ENCODE measurements at places on chromosomes 1 and 21.

GRCh38 chr1:38558055-38558454, 301.5 kb downstream of the RRAGC start:
- DNase-seq, result no peak

GRCh38 chr1:226915672-226915995, 24.5 kb upstream of the COQ8A start:
- no peak for DNase-seq

DNA sequence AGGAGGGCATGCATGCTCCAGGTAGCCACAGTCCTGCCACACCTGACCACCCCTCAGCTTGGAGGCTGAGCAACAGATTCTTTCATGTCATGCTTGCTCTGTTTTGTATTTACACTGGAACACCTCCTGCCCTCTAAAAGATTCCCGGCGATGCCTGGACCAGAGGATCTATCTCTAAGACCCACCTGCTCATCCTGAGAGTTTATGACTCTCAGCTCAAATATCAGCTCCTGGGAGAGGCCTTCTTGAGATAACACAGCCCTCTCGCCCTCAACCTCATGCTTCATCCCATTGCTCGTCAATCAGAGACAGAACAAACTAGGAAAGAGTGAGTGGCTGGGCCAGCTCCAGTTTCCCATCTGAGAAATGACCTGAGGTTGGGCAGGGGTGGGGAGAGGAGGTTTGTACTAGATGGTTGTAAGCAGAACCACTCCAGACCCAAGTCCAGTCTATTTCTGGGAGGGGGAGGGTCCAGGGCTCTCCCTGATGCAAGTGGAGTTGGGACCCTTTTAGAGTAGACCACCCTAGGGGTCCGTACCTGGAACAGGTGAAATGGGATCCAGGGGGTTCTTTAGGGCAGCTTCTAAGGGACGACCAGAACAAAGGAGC, 524.5 kb downstream of the MATN1 start:
- no peak for DNase-seq

GRCh38 chr21:44494418-44494817, 39.1 kb downstream of the LRRC3 start:
- no peak for DNase-seq

- no peak for DNase-seq
These were observed 7.7 kb upstream of the GJA5 start for GRCh38 chr1:147768101-147768500.

GRCh38 chr21:34158866-34159835, 85.8 kb downstream of the MRPS6 start:
- no peak for DNase-seq

DNA sequence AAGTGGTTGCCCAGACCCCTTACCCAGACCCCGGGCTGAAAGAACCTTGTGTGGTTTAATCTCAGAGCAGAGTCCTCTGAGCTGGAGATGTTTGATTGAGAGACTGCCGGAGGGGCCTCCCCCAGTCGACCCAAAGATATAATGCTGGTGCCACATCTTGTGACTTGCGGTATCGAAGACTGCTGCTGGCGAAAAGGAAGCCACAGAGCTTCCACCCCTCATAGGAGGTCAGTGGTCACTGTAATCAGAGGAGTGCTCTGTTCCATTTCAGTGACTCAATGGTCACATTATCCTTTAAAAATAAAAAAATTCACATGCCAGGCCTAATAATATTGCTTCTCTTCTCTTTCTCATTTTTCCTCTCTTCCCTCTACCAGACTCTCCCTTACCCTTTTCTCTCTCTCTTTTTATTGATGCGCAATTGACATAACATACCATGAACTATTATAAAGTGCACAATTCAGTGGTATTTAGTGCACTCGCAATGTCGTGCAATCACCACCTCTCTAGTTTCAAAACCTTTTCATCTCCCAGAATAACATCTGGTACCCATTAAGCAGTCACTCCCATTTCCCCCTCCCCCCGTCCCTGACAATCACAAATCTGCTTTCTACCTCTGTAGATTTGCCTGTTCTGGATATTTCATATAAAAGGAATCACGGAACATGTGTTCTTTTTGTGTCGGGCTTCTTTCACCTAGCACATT, 52.6 kb upstream of the LYST start:
- peak; percentile 72 for DNase-seq

- DNase-seq, result peak; percentile 77
These were observed 36.1 kb upstream of the RGS1 start for GRCh38 chr1:192539297-192540092.

DNA sequence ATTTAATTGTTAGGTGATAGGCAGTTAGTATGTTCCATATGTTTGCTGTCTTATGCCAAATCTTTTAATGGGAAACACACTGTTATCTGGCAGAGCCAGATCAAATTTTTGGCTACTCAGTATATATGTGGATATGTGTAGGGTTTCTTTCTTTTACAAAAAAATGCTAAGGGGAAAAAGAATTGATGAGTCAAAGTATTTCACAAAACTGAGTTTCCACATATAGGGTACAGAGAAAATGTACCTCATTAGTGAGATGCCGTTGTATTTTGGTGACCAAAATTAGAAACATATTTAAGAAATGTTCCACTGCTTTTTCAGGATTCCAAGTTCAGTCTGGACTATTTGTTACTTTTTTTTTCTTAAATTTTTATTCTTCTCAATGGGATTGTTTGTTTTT, 201.2 kb upstream of the PTGFR start:
- no peak for DNase-seq

DNA sequence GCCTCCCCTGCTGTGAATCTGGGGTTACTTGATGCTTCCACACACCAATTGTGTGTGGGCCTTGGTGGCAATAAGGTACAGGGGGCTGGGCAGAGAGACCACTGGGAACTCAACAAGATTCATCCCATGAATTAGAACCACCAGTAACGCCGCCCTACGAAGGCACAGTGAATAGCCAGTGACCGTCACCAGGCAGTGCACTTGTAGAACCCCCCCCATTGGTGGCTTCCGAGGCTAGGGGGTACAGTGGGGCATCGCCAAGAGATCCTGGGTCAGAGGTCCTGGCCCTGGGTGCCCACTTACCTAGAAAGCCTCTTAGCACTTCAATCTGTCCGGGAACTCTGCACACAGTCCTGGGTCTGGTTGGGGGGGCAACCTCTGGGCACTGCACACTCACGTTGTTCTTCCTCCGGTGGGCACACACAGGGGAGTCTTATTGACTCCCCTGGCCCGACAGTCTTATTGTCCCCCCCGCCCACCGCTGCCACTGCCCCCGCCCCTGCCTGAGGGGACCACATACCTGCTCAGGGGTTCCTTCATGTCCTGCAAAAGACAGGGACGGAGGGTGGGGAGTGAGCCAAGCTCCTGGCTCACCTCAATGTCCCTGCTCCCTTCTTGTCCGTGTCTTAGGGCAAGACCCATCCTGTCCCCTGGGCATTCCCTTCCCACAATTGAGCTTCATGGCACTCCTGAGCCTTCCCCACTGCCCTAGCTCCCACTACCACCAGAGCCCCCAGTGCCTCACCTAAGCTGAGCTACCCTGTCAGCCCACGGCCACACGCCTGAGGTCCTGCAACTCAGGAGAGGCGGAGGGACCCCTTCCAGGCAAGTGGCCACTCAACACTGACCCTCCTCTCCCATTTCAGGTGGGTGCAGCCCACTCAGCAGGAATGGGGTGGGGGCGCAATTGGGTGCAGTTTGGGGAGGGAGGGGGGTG, 2.5 kb upstream of the TRIM11 start:
- DNase-seq, result no peak

DNA sequence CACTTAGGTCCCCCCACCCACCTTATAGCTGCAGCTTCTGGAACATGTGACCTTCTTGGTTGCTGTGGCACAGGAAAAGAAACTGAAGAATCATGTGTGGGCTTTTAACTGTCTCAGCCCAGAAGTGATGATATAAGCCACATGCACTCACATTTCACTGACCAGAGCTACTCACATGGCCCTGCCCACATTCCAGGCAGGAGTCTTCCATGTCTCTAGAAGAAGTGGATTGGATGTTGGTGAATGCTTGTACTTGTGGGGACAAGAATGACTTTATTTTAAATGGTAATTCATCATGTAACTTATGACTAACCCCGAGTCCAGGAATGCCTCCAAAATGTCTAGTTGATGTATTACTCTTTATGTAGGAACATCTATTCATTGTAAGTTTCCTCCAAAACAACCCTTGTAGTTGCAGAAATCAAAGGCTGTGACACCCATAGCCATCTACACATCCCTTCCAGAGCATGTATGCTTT, 15.8 kb upstream of the CAMK1G start:
- peak; percentile 51 for DNase-seq

DNA sequence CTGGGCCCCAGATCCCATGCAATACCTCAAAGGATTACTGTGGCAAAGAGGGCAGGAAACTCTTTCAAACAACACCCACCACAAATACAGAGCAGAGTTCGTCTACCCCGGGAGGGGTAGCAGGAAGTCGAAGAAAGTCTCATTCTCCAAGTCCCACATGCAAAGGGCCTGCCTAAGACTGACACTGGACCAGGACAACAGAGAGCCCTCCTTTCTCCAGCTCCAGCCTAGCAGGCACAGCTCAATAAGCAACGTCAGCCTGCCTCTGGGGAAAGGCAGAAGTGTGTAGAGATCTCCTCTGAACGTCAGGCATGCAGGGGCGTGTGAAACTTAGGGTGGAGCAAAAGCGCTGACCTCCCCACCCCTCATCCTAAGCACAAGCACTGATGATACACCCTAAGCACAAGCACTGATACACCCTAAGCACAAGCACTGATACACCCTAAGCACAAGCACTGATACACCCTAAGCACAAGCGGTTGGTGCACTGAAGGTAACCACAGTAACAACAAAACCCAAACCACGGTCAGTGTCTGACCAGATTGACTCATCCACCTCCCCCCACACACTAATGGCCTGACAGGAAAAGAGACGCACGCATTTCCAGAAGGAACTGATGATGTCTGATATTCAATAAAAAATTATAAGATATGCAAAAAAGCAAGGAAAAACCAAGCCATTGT, 1.3 kb downstream of the KRTAP12-3 start:
- DNase-seq, result no peak

GRCh38 chr1:172154551-172154950, 265.9 kb upstream of the C1orf105 start:
- DNase-seq, result peak; percentile 65

DNA sequence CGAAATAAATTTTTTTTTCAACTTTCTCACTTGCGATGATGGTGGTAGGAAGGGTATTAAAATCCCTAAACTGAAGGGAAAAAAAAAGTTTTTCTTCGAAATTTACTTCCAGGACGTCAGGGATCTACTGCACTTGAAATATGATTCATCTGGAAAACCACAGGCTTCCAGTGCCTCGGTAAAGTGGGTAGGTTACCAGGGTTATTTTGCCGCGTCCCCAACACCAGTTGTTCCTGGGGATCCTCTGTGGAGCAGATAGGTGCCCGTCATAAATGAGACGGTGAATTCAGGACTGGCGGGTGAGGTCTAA, 773 bp downstream of the RABIF start:
- peak; percentile 10 for DNase-seq

DNA sequence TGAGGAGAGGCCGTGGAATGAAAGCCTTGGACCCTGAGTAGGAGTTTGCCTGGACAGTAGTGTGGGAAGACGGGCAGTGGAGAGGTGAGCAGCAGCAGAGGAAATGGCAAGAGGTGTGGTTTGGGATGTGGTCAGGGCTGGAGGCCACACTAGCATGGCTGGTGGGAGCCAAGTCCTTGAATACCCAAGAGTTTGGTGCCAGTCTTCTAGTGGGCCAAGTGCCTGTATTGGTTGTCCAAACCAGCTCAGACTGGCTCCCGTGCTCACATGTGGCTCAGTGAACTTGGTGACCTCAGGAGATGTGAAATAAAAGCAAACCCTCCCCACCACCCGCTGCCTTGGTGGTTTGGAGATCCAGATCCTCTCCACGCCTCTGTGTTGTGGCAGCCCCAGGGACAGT, 2.4 kb downstream of the GUCA2A start:
- DNase-seq, result no peak

DNA sequence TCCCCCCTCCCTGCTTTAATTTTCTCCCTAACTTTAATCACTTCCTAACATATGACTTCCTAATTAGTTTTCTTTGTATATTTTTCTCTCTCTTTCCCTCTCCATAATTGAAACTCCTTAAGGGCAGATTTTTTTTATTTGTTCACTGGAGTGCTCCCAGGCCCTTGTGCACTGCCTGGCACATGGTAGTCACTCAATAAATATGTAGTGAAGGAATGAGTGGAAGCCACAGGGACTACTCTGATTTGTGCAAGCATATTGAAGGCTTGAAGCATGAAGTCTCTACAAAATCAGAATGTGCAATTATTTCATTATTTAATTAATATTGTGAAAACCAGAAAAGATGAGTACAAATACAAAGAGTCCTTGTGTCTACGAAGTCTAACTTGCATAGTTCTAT, 41.5 kb downstream of the SNX7 start:
- DNase-seq, result peak; percentile 60

GRCh38 chr1:117096951-117097408, 24.6 kb downstream of the TRIM45 start:
- DNase-seq, result no peak

DNA sequence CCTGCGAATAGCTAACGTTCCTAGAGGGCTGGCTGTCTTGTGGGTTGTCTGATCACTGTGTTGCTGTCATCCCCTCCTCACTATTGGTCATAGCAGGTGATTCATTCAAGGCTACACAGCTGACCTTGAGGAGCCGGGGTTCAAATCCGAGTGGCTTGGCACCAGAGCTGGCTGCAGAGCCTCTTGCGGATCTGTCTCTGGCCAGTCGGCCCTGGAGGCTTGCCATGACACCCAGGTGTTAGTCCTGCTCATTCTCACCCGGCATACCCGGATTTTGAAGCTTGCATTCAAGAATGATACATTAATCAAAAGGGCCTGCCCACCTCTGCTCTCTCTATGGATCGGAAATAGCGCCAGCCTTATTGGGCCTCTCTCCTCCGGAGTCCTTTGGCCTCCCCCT, 110.4 kb downstream of the DHRS3 start:
- DNase-seq, result no peak
